WERI-Rb-1 (cell line): ENCODE measurements at places on chromosomes 16 and 17.

DNA sequence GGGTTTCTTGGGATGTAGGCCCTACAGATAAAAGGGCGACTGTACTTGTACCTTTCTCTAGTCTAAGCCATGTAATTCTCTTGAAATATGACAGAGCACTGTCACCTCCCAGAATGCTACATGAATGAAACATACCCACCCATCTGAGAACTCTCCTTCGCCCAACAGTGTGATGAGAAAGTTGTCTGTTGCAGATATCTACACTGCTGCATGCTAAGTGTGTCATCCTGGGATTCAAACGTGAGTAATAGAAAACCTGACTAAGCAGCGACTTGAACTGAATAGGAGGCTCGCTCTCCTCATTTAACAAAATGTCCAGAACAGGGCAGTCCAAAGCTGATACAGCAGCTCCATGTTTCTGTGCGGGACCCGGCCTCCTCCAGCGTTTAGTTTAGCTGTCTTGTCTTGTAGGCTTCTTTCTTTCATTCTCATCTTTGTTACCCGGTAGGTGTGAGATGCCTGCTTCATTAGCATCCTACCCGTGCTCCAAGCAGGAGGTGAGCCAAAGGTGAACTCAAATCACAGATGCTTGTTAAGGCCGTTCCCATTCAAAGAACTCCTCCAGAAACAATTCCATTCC, 211.9 kb downstream of the PRKCA start:
- no peak for DNase-seq

DNA sequence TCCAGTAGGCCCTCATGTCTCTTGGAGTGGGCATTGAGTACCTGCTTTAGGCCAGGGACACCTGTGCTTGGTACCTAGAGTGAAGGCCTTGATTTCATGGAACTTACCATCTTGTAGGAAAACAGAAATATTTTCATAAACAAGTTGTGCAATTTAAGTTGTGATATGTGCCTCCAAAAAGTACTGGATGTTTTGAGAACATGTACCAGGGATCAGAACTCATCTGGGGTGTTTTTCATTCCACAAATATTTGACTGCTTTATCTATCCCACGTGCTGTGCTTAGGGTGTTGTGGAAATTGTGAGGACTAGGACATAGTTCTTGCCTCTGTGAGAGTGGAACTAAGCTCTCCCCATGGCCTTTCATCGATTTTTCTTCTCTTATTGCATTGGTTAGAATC, 8.8 kb downstream of the NKD1 start:
- no peak for DNase-seq

DNA sequence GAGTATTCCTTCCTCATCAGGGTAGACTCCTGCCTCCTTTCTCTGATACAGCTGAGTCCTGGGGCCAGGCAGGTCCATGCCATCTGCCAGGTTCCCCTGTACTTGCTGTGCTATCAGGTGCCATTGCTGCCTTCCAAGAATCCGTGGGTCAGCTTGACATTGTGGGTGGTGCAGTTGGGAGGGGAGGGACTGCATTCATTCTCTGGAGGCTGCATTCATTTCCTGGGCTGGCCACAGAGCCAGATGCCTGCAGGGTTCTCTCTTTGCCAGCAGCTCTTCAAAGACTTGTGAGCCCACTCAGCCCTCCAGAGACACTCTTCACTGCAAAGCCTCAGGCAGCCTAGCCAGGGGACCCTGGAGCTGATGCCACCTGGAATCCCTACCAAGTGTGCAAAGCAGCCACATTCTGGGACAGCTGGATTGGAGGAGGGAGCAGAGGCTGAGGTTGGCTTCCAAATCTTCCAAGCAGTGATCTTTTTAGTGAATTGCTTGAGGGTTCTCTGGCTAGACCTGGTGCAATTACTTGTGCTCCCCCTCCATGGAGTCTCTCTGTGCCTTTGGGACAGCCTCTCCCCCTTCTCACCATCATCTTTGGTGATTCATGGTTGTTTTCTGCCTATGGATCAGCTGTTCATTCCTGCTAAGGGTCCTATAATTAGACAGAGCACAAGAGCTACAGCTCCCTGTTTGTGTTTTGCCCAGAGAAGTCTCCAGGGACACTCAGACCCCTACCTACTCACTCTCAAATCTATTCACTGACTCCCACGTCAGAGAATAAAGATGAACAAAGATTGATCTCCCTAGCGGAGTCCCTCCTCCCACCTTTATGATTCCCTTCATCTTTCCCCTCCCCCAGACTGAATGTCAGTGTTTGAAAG, 20.9 kb downstream of the ANKFN1 start:
- DNase-seq: peak; percentile 50

GRCh38 chr17:56481659-56482058, 111.8 kb upstream of the NOG start:
- DNase-seq: no peak
